ENCODE measurements at places on chromosomes 16 and 17.

- DNase-seq: no peak
These were observed 50.1 kb downstream of the PECAM1 start for GRCh38 chr17:64340557-64340956.

DNA sequence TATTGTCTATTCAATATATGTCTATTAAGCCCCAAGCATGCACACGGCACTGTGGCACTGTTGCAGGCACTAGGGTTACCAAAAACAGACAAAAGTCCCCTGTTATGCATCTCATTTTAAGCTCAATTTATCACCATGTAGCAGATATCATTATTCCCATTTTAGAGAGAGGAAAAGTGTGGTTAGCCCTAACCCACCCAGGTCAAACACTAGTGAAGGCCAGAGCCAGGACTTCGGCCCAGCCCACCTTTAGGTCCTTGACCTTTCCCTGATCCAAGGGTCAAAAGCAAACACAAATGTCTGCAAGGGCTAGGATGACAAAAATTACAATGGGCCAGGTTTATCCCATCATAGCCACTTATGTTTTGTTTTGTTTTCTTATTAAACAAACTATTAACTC is 130.3 kb upstream of the NUDT7 start:
- DNase-seq: no peak

DNA sequence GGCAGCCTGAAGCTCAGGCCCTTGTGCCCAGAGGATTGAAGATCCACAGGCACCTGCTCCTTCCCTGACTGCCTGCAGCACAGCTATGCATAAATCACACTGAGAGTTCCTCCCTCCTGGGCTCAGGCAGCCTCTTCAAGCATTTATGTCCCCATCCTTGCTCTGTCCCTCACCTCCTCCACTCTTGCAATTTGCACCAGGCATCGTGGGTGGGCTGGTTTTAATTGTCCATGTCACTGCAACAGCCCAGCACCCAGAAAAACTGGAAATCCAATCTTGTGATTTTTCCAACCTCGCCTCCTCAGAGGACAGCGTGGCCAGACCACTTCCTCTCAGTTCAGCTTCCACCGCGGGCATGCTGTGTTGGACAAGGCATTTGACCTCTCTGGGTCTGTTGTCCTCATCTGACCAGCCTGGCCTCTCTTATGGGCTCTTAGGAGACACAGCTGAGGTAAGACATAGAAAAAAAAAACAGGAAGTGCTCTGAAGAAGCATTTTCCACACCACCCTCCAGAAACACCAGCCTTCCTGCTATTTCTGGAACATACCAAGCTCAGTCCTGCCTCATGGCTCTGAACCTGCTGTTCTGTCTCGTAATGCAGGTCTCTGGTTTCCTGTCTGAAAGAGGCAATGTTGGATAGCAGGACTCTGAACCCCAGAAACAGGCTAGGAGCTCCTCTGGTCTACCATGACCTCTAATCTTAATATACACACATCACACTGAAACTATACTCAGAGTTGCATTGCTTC is 8.3 kb downstream of the TMEM114 start:
- DNase-seq: no peak

GRCh38 chr17:55543709-55544108 is 32.5 kb upstream of the SMIM36 start:
- DNase-seq: no peak

GRCh38 chr17:48997103-48997826 is at the start of gene IGF2BP1:
Gene IGF2BP1, plus strand, starts transcription at chr17:48997385. Its CDS starts 361 bp downstream, at chr17:48997746.
- no peak for DNase-seq
